ENCODE measurements at places on chromosomes 1 and 21.

DNA sequence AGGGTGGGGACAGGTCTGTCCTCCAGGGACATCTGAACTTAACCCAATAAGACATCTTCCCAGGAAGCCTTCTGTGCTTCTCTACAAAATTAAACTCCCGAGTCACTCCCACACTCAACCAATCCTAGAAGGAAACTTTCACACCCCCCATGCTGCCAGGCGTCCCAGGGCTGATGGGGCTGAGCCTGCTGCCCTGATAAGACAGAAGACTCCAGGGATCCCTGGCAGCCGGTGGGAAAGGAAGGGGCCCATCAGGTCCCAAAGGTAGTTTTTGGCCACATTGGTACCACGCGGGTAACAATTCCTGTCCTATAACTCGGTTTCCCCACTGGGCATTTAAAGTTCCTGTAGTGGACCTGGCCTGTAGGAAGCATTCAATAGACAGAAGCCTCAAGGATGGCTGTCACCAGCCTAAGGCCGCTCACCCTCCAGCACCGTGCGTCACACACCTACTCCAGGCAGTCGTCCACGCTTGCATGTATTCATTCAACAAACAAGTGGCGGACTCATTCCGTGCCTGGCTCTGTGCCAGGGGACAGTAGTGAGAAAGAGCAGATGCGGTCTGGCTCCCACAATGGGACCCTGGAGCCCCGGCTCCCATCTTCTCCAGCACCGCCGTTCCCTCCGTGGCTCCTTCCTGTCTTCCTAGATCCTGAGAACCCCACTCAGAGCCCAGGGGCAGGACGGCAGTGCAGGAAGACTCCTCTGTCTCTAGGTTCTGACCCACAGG is 465.2 kb downstream of the NPHP4 start:
- no peak for DNase-seq

DNA sequence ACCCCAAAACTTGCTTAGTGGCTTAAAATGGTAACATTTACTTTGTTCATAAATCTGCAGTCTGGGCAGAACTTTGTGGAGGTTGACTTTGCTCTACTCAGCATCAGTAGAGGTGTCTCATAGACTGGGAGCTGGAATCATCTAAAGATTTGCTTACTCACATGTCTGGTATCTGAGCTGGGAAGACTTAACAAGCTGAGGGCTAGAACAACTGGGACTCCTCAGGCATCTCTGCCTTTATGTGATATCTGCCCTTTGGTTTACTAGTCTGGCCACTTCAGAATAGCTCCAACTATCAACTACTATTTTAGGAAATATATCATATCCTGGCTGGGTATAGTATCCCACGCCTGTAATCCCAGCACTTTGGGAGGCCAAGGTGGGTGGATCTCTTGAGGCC is 82.5 kb downstream of the C4BPA start:
- no peak for DNase-seq

GRCh38 chr1:43396059-43396458 is 6.4 kb downstream of the SZT2 start:
- DNase-seq = no peak

- DNase-seq = no peak
These were observed 71.3 kb downstream of the CRB1 start for GRCh38 chr1:197339106-197340060.

GRCh38 chr21:31977816-31978215 is 105.0 kb downstream of the HUNK start:
- DNase-seq = no peak

- DNase-seq = peak; percentile 79
These were observed 205.1 kb upstream of the EDN2 start for GRCh38 chr1:41689558-41689981.

DNA sequence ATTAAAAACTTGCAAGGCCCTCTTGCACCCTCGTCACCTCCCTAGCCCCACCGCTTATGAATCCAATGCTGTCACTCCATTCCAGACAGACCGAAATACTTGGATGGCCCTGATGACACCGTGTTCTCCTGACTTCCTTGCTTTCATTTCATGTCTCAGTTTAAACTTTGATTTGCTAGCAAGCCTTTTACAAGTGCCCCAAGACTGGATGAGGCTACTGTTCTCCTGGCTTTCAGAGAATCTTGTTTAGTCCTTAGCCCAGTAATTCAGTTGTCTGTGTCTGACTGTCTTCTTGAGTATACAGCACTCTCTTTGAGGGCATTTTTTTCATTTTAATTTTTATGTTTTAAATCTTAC is 824 bp upstream of the IFI44L start:
- DNase-seq = no peak

DNA sequence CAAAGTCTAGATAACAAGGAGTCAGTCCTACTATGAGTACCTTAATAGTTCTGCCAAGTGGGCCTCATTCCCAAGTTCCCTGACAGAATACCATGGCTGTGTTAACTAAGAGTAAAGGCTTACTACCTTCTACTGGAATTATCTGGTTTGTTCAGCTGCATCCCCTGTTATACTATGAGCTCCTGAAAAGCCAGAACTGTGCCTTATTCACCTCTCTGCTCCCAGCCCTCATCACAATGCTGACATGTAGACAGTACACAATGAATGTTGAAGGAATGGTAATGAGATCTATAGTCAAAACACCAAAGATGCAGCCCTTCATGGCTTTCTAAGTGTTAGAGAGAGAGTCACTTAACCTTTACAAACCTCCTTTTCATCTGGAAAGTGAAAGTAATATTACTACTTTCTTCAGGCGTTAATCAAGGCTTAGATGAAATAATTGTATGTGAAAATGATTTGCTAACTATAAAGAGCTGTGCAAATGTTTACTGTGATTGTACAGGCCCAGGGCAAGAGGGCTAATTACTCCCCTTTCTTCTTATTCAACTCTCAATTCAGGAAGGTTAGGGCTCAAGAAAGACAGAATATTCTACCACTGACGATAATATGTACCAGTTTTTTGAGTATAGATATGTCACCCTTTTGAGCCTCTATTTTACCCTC is 70.3 kb upstream of the MROH9 start:
- DNase-seq = no peak

DNA sequence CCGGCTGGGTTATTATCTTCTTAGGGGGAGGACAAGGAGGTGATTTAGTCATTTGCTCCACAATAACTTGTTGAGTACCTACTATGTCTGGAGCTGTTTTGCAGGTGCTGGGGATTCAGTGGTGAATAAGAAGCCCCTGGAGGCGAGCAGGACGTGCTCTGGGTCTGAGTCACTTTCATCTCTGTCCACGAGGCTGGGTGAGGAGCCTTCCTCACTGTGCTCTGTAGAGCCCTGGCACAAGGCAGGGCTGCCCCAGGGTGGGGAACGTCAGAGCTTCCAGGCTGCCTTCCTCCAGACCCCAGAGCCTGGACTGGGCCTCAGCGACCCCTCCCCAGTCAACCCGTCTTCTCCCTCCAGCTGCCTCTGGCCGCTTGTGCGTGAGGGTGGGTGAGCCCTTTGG is 2.5 kb upstream of the PADI6 start:
- no peak for DNase-seq

- peak; percentile 35 for DNase-seq
These were observed 1.3 kb downstream of the DENND4B start for GRCh38 chr1:153945131-153945794.

- DNase-seq = no peak
These were observed 33.4 kb downstream of the IFI44 start for GRCh38 chr1:78683079-78683478.

DNA sequence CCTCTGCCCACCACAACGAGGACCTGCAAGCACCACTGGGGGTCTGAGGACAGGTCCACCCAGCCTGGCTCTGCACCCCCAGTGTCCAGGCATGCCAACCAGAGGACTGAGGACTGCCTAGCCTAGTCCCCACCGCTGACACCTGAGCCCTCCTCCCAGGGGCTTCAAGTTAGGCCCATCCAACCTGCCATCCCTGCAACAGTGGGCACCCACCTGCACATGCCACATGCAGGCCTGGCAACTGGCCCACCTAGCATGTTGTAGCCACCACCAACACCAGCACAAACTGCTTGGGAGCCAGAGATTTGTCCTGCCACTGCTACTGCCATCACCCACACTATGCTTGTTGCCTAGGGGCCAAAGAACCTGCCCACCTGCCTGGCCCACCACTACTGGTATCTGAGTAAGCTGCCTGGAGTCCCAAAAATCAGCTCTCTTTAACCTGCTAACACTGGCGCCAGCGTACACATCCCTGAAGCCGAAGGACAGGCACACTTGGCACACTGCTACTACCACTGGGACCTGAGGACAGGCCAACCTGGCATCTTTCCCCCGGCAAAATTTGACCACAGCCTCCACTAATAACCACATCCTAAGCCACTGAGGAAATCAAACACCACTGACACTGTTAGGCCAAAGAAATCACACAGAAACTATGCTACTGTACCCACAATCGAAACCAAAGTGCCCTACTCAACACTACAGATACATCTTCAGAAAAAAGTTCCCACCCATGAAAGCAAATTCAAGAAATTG is 61.5 kb downstream of the PSMG1 start:
- DNase-seq = no peak
